Activated CD4-positive, alpha-beta T cell treated with anti-CD3 and anti-CD28 coated beads for 36 hours (primary cell): ENCODE measurements at places on chromosomes 7 and 10.

DNA sequence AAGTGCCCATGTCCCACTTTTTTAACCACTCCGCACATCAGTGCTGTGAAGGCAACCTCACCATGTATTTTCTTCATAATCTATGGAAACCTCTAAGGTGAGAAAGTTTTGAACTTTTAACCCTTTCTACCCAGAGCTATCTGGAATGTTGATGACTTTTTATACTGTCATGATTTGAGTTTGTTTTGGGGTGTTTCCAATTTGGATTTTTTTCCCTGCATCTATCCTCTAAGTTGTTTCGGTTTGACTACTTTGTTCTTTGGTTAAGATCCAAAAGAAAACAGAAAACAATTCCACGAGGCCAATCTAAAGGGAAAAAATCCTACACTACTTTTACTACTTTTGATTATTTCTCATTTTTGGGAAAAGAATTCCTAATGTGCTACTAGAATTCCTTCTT, 279.7 kb downstream of the USP6NL start:
- DNase-seq: no peak

DNA sequence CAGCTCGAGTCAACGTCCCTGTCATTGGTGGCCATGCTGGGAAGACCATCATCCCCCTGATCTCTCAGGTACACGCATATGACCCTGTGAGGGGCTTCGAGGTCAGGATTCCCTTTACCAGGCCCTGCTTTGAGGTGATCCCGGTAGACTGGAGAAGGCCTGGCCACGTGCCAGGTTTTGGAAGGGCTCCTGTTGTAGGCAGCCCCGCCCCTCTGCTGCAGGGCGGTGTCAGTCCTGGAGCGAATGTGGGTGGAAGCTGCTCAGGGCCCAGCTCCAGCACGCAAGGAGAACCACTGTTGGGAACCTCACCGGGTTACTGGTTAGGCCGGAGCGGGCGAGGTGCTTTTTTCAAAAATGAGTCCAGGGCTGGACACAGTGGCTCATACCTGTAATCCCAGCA, 15.6 kb downstream of the MDH2 start:
- no peak for DNase-seq

- no peak for DNase-seq
Measured at GRCh38 chr7:27178366-27178765, 4.2 kb upstream of the HOXA10 start.

- DNase-seq: no peak
Measured at GRCh38 chr10:132699411-132700155, 86.4 kb downstream of the NKX6-2 start.

GRCh38 chr7:138027100-138027499, 25.2 kb upstream of the CREB3L2 start:
- no peak for DNase-seq

DNA sequence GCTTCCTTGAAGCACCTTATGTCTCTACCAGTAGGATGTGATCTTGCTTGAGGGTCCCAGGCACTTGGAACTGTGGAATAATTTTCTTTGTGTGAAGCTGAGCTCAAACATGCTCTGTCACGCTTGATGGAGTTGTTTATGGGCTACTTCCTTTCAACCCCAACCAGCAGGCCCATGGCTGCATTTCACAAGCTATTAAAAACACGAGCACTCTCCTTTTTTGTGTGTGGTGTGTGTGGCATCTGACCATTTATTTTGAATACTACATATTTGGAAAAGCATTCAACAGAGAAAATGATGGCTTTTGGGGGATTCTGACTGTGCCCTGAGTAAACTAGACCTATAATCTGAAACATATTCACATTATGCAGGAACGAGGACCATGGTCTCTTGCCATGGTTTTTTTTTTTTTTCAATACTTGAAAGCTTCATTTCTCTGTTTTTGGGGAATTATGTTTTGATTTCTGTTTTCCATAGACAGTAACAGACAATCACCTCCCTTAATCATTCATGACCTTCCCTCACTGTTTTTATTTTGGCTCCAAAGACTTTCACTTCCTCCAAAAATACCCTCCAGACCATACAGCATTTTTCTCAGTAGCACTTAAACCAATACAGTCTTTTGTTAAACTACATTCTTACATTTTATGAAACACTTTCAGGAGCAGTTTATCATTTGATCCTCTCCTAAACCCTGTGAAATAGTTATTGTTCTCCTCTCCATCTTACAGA, 233.6 kb upstream of the BMPER start:
- no peak for DNase-seq

GRCh38 chr10:78727728-78728127, 341.0 kb upstream of the ZMIZ1 start:
- no peak for DNase-seq

DNA sequence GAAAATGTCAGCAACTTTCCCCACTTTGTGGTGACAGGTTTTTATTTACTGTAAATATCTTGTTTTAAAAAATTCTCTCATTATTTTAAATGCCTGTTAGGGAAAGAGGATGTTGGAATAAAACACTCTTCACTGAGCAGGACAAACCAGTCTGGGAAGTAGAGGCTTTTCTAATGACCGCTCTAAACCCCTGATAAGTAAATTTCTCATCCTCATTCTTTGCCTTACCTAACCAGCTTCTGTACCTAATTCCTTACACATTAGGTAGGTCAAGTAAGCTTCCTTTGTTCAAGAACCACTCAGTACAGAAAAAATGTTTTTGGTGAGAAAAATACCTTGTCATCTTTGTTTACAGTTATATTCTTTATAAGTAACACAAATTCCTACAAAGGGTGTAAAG, 143.6 kb downstream of the GPR85 start:
- DNase-seq: no peak

DNA sequence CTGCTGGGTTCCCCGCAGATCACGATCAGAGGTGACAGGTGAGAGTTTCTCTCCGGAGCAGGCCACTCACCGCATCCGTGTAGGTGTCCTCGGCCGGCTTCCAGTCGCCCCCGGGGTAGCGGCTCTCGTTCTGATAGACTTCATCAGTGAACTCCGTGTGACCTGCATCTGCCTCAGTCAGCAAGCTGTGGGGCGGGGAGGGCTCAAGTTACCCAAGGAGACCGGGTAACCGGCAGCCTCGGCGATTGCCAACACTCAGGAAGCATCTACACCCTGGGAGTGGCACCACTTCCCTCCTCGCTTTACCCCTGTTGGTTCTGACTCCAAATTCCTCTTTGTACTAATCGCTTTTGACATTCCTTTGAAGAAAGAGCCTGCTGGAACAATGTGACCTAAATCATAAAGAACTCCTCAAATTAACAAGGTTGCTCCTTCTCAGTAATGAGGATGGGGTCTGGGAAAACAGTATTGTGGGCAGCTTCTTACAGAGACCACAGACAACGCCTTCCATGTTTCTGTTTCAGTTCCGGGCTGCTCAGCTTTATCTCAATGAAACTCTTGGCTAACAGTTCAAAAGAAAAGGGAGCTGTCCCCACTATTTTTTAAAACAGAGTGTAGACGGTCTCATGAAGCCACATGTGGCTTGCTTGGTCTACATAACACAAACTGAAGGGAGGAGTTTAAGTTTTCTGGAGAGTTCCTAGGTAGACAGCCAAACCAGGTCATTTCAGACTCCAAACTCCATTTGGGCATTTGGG, 118.1 kb downstream of the MYOF start:
- no peak for DNase-seq

GRCh38 chr10:101221549-101221948, 7.7 kb downstream of the LBX1 start:
- peak; percentile 57 for DNase-seq

DNA sequence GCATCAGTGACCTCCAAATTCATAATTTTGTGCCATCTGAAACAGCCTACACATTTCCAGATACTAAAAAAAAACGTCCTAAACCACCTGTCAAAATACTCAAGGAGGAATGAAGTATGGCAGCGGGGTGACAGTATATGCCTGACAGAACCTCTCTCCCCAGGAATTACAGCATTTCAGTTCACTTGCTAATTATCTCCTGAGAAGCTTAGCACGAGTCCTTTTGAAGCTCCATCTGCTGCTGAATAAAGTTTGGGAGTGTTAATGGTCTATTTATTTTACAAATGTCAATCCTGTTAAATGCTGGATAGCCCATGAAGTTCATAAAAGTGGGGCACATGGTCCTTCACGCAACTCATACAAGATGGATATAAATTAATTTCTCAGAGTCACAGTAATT, 29.4 kb upstream of the ANLN start:
- DNase-seq: no peak

DNA sequence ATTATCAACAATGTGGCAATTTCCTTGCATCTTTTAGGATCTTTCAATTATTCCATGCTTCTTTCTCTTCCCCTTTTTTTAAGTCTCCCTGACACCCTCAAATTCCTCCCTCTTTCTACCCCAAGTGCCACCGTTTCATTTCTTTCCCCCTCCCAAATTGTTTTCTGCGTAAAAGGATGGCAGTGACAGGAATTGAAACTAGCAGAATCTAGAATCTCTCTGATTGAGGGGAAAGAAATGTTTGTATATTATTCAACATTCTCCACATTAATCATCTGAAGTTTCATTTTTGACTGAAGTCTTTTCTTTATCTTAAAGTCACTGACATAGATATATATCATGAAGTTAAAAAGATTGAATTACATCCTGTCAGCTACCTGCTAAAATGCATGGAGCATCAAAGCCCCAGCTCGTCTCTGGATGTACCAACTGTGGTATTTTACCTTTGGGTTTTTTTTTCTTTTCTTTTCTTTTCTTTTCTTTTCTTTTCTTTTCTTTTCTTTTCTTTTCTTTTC, 633.5 kb downstream of the SORCS3 start:
- peak; percentile 7 for DNase-seq

GRCh38 chr7:158596309-158596708, 8.7 kb upstream of the PTPRN2 start:
- no peak for DNase-seq

DNA sequence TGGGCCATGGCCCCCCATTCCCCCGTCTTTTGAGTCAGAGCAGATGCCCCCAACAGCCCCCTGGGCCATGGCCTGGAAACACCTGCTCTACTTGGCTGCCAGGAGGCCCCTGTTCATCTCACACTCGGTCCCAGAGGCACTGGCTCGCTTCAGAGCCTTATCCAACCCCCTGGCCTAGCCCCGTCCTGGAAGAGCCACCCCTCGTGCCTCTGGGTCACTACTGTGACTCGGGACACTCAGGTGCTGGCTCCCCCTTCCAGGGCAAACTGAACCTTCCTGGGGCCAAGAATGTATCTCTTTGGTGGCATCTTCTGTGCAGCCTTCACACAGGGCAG, 7.0 kb downstream of the POLR2J start:
- DNase-seq: no peak

DNA sequence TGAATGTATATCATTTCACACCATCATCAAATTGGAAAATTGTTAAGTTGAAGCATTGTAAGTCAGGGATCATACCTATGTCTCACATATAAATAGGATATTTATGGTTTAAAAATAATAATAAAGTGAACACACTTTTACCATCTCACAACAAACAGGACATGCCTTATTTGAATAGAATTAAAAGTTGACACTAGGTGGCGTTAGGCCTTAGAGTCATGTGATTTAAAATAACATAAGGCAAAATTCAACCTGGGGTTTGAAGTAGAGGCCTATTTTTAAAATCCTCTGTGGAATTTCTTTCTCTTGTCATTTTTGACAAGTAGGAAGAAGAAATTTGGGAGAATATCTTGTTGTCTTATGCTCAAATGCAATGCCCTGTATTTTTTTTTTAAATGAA, 184.7 kb upstream of the PCDH15 start:
- DNase-seq: no peak

DNA sequence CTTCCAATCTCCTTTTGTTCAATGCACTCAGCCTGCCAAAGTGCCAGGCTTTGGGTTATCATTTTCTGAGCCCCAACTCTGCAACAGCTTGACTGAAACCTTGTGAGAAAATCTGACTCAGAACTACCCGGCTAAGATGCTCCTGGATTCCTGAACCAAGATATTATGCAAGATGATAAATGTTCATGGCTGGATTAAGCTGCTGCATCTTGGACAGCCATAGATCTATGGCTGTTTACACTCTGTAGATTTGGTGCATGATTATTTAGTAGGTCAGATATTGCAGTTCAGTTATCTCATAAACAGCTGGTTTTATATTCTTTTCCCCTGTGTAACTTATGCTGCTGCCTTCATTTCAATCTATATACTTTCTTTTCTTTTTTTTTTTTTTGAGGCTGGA, 243.5 kb downstream of the GATA3 start:
- DNase-seq: no peak

DNA sequence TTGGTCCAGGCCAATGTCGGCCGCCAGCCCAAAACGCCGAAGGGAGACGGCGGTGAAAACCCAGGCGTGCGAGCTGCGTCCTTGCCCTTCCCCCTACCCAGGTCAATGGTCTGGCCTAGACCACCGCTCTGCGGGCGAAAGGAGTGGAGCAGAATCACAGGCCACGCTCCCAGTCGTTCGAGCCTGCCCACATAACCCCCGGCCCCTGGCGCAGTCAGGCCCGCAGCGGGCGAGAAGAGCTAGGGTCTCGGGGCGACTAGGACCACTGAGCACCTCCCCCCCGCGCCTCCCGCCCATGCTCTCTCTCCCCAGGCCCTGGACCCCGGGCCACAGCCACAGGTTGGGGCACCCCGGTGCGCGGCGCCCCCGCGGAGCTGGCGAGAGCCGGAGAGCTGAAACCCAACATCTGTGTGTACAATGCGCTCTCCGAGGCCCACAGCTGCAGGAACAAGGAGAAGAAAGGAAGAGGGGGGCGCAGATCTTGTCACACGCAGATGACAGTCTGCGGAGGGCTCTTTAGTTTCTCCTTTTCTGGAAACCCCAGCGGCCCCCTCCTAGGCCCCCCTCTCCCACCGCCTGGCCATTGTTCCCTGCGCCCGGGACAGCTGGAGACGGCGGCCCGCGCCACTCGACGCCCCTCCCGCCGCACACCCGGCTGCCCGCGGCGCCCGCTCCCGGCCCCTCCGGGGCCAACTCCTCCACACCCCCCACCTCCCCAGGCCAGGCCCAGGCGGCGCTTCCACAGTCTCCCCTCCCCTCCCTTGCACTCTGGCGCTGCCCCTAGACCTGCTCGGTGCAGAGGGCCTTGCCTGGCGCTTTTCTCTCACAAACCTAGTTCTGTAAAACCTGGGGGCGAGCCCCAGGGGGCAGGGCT, 355.0 kb downstream of the DNAJB6 start:
- no peak for DNase-seq

DNA sequence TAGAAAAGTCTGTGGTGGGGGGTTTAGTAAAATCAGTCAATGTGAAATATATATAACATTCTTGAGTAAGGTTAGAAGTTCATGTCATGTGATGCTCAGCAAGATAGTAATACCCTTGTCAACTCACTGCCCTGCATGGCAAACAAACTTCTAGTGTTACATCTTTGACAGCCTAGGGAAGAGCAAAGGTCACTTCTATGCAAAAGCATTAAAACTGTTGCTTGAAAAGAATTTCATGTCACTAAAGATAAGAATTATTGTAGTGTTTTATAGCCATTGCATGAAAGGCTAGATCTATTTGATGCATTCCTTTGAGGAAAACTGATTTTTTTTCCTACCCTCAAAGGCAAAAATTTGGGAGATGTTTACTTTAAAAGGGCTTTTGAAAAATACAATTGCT, 176.0 kb downstream of the SKAP2 start:
- DNase-seq: no peak

GRCh38 chr7:116752305-116753074, 80.5 kb downstream of the MET start:
- DNase-seq: no peak

DNA sequence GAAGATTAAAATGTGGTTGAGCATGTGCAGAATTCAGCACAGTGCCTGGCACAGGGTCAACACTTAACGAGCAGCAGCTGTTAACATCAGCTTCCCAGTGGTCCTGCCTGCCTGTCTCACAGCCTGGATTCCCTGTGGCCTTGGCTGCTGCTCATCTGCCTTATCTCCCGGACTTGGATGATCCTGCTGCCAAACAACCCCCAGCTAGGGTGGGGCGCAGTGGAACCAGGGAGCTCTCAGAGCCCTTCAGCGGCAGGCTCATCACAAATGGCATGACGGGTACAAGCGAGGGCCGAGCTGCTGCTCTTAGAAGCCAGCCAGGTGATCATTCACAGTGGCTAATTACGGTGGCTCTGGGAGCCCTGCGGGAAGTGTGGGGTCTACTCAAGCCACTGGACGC, 13.0 kb upstream of the SMARCD3 start:
- no peak for DNase-seq
